ENCODE measurements at places on chromosomes 16 and 17.

DNA sequence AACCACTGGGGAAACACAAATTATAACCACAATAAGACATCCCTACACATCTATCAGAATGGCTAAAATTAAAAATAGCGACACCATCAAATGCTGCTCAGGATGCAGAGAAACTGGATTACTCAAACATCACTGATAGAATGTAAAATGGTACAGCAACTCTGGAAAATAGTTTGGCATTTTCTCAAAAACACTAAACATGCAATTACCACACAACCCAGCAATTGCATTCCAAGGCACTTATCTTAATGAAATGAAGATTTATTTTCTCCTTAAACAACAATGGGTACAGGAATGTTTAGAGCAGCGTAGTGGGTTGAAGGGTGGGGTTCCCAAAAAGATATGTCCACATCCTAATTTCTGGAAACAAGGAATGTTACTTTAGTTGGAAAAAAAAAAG lies 309.0 kb upstream of the PMFBP1 start:
- DNase-seq = no peak

GRCh38 chr16:1038932-1039331 lies 33.6 kb upstream of the SSTR5 start:
- no peak for DNase-seq

GRCh38 chr17:81254955-81255717 lies 16.0 kb downstream of the NDUFAF8 start:
- DNase-seq = no peak

GRCh38 chr16:24077966-24078365 lies 178.2 kb upstream of the CACNG3 start:
- no peak for DNase-seq

- DNase-seq = no peak
Observed at GRCh38 chr17:47895347-47895855, 635 bp upstream of the SP2 start.

DNA sequence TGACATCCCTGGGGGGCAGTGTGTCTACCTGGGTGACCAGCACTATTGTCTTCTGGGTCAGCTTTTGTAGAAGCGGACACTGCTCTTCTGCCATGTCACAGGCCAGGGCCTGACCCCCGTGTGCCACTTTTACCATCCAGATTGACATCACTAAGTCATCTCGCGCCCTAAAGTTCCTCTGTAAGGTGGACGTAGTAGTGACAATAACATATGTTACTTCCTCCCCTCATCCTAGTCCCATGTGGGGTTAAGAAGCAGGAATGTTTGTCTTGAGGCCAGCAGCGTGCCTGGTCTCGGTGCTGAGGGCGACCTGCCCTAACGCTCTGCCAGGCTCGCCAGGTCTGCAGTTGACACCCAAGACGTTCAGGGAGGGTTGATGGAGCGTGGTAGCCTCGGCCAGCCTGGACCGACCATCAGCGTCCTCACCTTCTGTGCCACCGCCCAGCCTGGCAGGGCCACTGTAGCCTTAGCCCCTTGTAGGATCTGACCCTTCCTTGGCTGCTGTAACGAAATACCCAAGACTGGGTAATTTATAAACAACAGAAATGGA lies 20.7 kb downstream of the GAA start:
- DNase-seq = no peak

GRCh38 chr16:72665701-72666100 lies 382.2 kb downstream of the ZFHX3 start:
- DNase-seq = no peak

DNA sequence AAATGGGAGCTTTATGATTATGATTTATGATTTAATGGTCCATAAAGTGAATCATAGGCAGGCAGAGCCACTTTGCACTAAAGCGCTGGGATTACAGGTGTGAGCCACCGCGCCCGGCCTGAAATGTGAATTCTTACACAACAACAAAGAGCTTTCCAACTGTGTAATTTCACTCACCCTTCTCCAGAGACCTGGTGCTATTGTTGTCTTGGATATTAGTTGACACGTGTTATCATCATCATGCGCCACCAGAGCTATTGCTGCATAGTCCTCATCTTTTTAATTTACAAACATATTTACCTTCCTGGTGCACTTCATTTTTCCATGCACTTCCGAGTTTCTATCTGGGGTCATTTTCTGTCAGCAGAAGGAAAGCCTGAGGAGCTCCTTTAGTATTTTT lies 4.8 kb upstream of the UTS2R start:
- no peak for DNase-seq

- no peak for DNase-seq
Observed at GRCh38 chr16:51053775-51054174, 97.3 kb downstream of the SALL1 start.

GRCh38 chr16:86118467-86119307 lies 219.7 kb downstream of the IRF8 start:
- no peak for DNase-seq

DNA sequence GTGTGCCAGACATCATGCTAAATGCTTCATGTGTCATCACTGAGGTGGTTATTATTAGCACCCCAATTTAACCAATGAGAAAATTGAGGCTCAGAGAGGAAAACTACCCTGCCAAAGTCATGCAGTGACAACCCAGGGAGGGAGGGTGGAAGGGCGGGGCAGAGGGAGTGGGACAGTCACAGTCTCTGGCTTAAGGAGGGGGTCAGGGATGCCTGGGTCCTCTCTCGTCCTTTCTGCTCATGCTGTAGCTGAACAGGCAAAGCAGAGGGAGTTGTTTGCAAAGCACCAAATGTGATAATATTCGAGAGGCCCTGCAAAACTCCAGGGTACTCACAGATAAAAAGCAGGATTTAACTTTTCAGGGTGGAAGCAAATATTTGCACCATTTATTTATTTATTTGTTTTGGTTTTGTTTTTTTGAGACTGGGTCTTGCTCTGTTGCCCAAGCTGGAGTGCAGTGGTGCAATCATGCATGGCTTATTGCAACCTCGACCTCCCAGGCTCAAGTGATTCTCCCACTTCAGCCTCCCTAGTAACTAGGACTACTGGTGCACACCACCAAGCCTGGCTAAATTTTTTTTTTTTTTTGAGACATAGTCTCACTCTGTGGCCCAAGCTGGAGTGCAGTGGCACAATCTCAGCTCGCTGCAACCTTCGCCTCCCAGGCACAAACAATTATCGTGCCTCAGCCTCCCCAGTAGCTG lies 47.9 kb upstream of the NKD1 start:
- no peak for DNase-seq

- no peak for DNase-seq
Observed at GRCh38 chr16:69860233-69861231, 90.6 kb upstream of the CLEC18A start.

GRCh38 chr16:89893642-89894548 lies 20.5 kb downstream of the TCF25 start:
- no peak for DNase-seq

DNA sequence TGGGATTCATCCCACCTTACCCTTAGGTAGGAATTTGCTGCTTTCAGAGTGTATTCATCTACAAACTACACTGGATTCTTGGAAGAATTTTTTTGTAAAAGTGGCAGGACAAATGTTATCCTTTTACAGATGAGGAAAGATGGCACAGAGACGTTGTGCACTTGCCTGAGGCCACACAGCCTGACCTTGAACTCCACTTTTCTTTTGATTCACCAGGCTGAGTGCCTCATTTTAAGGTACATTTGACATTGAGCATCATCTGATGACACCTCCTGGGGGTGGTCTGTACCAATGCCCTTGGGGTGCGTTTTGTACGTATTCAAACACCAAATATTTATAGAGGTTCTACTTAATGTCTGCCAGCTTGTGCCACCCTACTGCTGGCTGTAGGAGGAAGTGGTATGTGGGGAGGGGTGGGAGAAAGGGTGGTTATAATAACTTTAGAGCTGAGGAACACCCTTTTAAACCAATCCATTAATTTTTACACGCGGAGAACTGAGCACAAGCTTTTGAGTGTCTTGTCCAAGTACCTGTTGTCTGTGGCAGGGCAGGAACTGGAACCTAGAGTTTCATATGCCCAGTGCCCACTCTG lies 29.1 kb downstream of the HS3ST3B1 start:
- DNase-seq = no peak

GRCh38 chr16:84144209-84144858 lies 643 bp downstream of the HSDL1 start:
- no peak for DNase-seq

GRCh38 chr16:83706394-83706793 lies 101.4 kb upstream of the HSBP1 start:
- DNase-seq = no peak

- DNase-seq = no peak
Observed at GRCh38 chr17:4387137-4387536, 20.7 kb upstream of the UBE2G1 start.

DNA sequence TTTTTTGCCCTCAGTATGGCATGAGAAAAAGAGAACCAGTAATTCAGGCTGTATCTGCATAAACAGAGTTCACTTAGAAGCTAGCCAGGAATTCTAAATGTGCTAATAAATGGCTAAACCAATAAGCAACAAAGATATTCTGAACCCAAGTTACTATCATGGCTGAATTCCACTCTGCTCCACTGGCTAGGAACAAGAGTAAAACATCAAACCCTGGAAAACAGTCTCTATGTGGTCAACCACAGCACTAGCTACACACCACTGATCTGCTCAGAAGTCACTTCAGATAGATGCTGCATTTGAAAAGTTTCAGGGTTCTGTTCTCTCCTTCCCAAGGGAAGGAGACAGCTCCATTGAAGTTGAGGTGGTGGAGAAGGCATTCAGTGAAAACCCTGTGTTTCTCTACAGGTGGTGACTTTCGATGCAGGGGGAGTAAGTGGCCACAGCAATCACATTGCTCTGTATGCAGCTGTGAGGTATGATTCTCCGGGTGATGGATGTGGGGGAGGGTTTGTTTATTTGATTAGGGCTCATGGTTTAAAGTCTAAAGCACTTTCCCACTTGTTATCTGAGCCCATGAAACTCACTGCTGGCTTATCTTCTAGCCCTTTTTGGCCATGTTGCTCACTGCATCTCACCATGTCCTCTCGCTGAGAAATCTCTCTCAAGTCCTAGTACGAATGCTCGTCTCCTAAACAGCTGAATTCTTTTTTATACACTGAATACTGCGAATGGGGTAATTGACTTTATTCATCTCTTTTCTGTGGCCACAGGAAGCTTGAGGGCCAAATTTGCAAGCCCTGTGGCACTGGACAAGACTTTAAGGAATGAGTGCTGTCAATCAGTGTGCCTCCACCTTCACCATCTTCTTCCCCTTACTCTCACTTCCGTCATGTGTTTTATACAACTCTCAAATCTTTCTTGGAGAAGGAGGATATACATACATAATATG lies 39.9 kb downstream of the CENPV start:
- no peak for DNase-seq

GRCh38 chr16:2078096-2078495 lies 30.3 kb downstream of the TSC2 start:
- DNase-seq = no peak

- DNase-seq = no peak
Observed at GRCh38 chr16:83312718-83313245, 495.0 kb upstream of the HSBP1 start.

DNA sequence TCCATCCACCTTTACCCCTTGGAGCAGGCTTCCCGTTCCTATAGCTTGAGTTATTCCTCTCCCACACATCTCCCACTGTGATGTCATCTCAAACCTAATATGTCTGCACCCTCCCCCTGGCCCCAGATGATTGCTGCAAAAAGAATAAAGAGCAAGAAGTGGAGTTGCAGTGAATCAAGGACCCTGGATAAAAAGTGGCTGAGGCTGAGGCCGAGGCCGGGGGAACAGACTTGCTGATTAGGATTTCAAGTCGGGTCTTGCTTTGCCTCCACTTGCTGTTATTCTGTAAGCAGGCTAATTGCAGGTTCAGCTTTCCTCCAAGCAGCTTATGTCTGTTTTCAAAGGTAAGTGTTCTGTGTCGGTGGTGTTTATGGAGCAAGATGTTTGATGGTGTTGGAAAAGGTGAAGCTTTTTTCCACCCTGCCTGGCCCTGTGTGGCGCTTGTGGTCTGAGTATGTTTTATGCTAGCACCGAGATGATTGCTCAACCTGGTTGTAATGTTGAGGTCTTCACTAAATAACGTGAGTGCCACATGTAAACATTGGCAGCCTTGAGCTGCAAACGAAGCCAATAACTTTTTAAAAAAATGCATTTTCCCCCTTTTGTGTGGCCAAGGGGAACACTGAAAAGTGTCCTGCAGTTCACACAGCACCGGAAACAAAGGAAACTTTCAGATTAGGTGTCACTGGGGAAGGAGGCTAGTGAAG lies 15.4 kb downstream of the HS3ST3B1 start:
- no peak for DNase-seq

DNA sequence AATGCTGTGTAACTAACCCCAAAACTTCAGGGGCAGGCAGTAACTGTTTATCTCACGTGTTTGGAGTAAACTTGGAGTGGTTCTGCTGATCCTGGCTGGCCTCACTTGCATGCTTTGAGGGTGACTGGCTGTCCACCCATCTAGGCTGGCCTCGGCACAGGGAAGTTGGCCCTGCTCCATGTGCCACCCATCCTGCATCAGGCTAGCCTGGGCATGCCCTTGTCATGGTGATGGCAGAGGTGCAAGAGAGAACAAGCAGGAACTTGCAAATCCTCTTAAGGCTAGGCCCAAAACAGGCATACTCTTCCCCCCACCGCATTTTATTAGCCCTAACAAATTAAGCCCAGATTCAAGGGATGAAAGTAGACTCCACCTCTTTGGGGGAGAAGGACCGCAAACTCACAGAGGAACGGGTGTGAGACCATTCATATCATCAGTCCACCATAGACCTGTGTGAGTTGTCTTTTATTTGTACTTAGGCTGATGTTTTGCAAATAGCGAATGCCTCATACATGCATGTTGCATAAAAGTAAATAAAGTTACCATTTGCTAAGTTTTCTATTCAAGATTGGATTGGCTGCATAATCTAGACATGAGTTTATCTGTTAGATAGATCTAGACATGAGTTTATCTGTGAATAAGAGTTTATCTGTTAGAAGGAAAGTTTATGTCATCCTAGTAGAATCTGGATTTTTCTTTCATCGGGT lies 221.0 kb downstream of the CCDC182 start:
- DNase-seq = no peak

- no peak for DNase-seq
Observed at GRCh38 chr16:11655655-11656054, 12.6 kb upstream of the SNN start.

DNA sequence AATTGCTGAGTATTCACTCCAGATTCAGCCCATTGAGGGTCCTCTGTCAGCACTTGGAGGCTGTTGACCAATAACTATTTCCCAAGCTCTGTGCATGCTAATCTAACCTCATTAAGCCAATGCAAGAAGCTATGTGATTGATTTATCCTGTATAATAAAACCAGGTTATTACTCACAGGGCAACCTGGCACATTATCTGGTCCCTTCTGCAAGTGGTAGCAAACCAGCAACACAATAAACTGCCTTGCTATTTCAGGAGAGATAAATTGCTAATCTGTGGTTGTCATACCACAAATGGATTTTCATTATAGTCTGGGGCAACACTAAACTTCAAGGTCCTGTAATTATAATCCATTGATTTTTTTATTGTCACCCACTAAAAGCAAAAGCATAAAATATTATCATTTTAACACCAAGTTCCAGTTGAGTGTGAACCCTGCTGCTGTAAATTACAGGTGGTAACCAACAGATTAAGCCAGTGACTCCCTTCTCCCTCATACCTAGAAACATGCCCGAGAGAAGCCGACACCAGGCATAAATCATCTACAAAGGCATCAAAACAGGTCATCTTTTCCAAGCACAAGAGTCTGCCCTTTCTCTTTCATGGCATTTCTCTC lies 51.1 kb upstream of the SOX9 start:
- no peak for DNase-seq
